ENCODE measurements at places on chromosomes 5 and 9.

DNA sequence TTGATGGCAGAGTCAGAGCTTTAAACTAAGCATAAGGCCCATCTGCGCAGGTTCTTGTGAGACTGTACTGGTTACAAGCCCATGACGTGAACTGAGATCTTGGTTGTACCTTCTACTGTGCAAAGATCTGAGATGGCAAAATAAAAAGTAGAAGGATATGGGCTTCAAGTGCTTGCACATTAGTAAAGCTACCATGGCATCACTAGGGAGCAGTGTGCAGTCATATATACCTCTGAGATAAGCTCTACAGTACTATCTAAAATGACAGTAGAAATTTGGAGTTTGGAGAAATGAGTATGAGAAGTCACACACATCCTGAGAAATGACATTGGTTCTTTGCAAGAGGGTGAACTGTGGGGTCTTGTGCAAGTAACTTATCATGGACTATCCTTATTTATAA, 408.2 kb upstream of the PRR16 start:
- no peak for DNase-seq

GRCh38 chr5:142772446-142773293, 2.5 kb downstream of the ARHGAP26 start:
- no peak for DNase-seq

- no peak for DNase-seq
These were observed 4.0 kb upstream of the CSF2 start for GRCh38 chr5:132069561-132069960.

DNA sequence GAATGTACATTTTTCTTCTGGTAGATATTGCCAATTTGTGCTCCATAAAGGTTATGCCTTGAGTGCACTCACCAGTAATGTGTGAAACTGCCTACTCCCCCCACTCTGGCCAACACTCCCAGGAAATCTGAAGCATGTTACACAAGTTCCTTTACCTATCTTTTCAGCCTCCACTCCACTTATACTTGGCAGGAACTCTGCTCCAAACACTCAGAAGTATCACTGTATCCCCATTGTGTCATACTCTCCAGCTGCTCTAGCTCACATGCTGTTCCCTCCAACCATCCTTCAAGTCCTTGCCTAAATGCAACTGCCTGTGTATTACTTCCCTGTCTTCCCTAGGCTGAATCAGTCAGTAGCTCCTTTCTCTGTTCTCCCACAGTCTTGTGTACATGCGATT, 28.3 kb downstream of the POU4F3 start:
- no peak for DNase-seq

DNA sequence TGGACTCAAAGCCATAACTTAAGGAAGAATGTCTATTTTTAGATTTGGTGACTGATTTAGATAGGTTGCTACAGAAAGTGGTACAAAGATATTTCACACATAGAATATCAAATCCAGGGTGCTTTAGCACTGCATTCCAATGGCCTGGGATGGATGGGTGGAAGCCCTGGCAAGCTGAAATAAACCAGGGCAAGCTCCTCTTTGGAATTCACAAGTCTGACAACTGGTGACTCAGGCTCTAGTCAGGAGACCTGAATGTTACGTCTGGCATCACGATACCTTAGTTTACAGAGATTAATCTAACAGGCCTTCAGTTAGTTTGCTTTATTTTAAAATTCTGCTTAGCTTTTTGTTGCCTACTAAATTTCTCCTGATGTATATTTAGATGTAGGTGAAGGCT, 144.0 kb downstream of the TMC1 start:
- no peak for DNase-seq

GRCh38 chr5:32802764-32803163, 91.6 kb downstream of the NPR3 start:
- DNase-seq = no peak

GRCh38 chr9:98886691-98887229, 56.9 kb upstream of the COL15A1 start:
- no peak for DNase-seq

DNA sequence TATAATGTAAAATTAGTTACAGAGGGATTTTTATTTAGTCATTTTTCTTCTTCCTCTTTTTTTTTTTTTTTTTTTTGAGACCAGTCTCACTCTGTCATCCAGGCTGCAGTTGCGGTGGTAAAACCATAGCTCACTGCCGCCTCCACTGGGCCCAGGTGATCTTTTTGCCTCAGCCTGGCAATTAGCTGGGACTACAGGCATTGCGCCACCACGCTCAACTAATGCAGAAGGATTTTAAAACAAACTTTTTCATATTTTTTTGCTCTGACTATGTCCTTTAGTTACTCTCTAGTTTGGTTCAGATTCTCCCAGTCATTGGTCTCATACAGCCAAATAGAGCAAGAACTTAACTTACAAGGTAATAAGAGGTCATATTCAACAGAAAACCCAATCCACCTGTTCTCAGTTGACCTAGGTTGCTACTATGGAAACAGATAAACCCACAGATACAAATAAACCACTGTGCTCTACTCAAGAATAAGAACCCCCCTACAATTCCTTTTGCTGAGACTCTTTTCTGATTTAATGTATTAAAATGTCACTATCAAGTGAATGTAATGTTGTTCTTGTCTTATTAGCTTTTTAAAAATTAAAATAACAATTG, 50.1 kb upstream of the TTC39B start:
- peak; percentile 7 for DNase-seq

- no peak for DNase-seq
These were observed 206.4 kb upstream of the CDKN2B start for GRCh38 chr9:22215521-22215920.

GRCh38 chr9:89903141-89903475, 298.3 kb downstream of the GADD45G start:
- DNase-seq = no peak

GRCh38 chr5:31937703-31938102, 236.4 kb downstream of the GOLPH3 start:
- no peak for DNase-seq

GRCh38 chr5:34494111-34494755, 161.9 kb upstream of the RAI14 start:
- DNase-seq = no peak

- DNase-seq = no peak
These were observed 13.3 kb upstream of the PITX1 start for GRCh38 chr5:135047347-135047695.

DNA sequence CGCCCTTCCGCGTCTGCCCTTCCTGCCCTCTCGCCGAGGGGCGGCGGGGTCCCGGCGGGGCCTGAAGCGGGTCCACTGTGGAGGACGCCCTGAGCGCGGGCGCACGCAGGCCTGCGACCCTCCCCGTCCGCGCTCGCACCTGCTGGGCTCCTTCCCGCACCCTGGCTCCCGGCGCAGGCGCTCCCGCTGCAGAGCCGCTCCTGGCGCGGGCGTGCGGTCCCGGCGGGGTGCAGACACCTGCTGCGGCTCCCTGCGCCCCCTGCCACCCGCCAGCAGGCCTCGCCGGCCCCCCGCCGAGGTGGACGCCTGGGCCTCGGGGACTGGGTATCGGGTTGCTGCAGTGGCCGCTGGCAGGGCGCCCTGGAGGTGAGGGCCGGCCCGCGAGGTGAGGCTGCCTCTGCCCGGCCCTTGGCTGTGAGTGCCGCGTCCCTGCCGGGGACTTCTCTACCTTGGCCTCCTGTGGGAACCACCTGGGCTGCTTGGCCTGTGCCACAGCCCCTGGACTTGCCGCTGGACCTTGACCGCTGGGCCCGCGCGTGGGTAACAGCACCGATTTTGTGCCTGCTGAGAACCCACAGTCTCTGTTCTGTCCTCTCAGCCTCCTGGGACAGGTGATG, 627 bp downstream of the ARRDC1 start:
- DNase-seq = no peak

DNA sequence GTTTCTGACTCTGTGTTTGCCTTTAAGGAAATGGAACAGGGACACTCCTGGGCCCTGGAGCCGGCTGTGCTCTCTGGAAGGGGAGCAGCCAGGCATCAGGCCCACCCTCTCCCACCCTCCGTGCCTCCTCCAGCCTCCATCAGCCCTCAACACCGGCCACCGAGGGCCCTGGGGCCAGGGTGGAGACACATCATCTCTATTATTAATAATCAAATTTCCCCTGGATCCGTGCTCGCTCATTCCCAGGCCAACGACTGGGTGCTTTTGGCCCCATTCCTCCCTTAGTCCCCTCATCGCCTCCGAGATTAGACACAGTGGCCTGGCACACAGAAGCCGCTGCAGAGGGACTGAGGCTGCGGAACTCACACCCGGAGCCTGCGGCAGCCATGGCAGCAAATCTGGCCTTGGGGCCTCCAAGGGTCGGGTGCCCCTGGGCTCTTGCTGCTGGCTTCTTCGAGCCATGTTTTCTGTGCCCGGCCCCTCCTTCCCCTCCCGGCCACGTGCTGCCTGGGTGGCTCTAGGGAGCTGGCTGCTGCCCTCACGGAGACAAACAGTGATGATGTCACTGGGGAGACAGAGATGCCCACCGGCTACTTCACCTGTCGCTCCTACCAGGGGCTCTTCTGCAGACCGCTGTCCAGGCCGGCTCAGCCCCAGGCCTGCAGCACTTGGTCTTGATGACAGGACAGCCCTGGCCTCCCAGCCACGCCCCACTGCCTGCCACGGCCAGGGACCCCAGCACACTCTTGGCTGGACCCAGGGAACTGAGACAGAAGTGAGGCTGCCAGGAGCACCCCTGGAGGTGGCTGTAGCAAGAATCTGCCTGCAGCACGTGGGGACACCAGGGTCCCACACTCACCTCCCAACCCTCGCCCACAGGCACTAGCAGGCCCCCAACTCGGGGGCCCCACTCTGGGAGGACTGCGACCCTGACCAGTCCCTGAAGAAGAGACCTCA, 76.6 kb upstream of the PPP1R26 start:
- DNase-seq = no peak

GRCh38 chr9:105251733-105252404, 7.4 kb downstream of the SLC44A1 start:
- DNase-seq = no peak

- no peak for DNase-seq
These were observed 16.3 kb upstream of the PLCXD3 start for GRCh38 chr5:41526699-41527098.

DNA sequence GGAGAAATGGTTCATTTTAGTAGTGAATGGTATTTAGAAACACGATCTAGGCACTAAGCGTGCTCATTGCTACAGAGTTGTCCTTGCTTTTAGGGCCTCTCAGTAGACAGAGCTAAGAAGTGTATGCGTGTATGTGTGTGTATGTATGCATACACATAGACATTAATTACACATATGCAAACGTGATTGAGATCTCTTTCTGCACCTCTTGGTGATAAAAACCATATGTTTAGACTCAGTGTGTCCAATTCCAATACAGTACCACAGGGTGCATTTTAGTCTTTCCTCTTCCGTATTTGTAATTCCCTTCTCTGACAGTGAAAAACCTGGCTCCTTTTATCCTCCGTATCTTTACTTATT, 13.1 kb downstream of the TRIO start:
- no peak for DNase-seq

GRCh38 chr5:108661024-108661423, 86.7 kb upstream of the FER start:
- DNase-seq = no peak

GRCh38 chr5:107388141-107388861, 282.4 kb downstream of the EFNA5 start:
- DNase-seq = no peak

GRCh38 chr5:167020418-167020817, 1271.0 kb upstream of the WWC1 start:
- DNase-seq = no peak

DNA sequence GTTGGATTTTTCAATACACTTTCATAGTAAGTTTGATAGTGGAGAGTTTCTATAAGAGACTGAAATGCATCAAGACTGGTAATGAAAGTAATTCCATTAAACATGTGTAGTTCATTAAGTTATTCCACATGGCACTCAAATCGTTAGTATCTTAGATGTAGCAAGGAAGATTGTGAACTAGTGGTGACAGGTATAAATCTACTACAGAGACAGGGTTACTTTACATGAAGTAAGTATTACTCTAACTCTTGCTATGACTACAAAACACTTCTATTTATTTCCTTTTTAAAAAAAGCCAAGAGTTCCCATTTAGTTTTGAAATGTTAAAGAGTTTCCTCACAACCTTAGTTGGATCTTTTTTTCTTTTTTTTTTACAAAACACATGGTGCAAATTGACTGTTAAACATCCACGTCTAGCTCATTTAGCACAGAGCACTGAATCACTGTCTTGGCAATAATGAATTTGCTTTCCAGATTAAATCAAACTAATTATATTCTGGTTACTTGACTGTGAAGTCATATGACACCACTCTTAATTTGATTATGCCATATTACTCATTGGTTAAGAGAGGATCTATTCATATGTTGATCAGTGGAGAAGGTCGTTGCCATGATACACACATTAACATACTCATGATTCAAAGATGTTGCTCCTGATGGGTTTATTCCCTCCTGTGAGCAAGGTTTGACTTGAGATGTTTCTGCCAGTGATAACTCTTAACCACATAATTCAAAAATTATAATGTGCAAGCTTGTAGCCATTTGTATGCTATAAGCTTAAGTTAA, 644.8 kb downstream of the EFNA5 start:
- DNase-seq = no peak

GRCh38 chr9:129629251-129629820, 3.4 kb downstream of the NTMT1 start:
- DNase-seq = no peak

DNA sequence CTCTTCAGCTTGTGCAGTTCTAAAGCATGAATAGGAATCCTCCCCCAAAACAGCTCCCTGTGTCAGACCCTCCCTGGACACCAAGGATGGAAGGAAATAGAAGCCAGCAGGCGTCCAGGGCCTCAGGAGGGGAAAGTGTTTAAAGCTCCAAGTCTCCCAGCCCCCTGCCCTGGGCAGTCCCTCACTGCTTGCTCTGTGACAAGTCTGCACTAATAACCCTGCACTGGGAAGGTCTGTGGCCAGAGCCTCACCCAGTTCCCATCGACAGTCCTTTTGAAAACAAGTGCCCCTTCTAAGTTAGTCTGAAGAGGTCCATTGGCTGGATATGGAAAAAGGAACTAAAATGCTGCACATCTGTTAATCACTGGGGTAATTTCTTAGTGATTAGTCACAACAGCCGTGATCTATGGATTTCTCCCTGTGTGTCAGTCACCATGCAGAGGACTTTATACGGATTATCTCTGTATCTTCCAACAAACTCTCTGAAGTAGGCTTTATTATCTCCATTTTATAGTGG, 195.3 kb downstream of the FBXL7 start:
- DNase-seq = no peak

DNA sequence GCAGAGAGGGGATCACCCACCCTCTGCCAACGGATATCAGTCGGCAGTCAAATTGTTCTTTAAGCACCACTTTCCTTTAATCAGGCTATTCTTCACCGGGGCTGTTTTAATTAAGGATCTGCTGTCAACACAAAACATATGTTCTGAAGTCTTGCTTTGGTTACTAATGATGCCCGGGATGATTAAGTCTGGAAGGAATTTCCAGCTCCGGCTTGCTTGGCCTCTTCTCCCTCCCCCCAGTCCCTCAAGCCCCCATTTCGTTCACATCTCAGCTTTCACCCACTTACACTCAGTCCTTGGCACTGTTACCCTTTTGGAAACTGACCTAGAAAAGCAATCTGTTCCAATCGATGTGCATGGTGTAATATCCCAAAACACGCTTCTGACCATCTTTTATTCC, 74.7 kb downstream of the MSX2 start:
- DNase-seq = no peak
